ENCODE measurements at places on chromosomes 3 and 15.

DNA sequence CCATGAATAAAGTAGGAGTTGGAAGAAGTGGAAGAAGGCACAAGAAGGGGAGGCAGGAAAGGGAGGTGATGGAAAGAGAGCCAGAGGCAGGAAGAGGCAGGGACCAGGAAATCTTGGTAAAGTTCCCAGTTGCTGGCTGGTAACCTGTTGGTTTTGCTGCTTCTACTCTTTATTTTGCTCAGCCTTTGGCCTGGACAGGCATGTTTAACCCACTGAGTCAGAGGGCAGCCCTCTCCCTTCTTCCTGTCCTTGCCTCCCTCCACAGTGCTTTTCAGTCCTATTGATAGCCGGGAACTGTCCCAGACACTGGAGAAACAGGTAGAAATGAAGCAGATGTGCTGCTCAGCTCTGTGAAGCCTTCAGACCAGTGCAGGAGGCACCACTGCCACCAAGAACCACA, 43.4 kb upstream of the APEH start:
- no peak for DNase-seq

- no peak for DNase-seq
These were observed 199.6 kb upstream of the SEMA6D start for GRCh38 chr15:47517737-47518136.

DNA sequence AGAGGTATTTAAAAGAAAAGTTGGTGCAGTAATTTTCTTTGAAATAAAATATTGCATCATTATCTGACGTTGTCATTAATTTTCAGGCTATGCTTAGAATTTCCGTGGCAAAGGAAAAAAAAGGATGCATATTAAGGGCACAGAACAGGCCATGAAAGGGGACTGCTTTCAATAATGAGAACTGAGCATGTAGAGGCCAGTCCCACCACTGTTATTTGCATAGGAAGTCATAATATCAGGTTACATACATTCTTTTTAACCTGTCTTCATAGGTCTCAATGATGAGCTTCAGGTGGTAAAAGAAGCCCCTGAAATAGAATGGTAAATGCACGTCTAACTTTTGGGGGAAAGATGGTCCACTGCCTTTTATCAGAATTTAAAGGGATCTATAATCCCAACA, 272.1 kb upstream of the ALCAM start:
- no peak for DNase-seq

DNA sequence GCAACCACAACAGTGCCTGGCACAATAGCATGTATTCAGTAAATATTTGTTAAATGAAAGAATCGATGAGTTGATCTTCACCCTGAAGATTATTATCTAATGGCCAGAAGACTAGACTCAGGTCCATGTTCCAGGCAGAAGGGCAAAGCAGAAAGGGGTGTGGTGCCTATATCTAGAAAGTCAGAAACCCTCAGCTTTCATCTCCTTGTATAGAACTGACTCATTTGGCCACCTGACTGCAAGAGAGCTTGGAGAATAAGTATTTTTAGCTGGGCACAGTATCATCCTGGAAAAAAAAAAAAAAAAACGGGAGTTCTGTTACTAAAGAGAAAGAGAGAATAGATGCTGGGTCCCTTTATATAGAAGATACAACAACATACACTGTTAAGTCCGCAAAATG, 69.7 kb upstream of the SPRED1 start:
- no peak for DNase-seq

- DNase-seq: no peak
These were observed 17.1 kb upstream of the HEG1 start for GRCh38 chr3:125072749-125073389.

- no peak for DNase-seq
These were observed 11.5 kb upstream of the MLF1 start for GRCh38 chr3:158559504-158559903.

GRCh38 chr3:122103821-122104514, 48.8 kb downstream of the CD86 start:
- peak; percentile 52 for DNase-seq

DNA sequence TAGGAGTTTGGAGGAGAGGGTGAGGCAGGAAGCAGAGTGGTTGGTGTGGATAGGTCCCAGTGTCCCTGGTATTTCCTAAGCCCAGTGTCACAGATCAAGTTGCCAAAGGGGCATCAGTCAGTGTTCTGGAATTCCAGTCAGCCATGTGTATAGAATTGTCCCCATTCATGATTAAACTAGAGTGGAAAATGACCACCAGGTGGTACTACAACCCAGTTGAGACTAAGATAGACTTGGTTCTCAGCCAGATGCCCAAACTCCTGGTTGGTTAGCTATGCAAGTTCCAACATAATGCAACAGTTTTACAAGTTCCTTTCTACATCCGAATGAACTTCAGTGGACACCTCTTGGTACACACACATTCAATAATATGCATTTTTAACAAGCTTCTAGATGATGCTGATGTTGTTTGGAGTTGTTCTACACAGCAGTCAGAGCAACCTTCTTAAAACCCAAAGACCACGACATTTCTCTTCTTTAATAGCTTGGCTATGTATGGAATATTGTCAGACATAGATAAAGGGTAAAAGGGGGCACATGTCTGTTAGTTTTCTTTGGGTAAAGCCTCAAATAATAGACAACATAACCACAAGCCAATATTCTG, 8.4 kb upstream of the ATR start:
- DNase-seq: peak; percentile 22

DNA sequence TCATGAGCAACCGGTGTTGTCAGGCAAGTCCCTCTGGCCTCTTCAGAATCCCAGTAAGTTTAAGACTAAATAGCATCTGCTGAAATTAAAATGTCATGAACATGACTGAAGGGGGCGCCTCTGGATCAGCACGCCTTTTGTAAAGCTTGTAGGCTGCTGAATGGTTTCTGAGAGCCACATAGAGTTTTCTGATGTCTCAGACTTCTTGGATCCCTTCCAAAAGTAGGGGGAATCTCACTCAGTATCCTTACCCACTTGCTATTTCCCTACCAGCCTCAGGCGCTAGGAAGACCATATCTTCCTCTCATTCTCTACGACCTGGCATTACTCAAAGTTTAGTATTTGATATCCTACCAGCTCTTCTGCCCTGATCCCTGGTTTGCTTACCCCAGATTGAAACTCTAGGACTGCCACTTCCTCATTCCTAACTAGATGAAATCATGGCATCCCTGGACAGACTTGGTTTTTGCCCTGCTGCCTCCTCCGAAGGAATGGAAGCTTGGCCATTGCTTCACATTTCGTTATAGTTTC, 62.7 kb upstream of the CD47 start:
- DNase-seq: peak; percentile 39

GRCh38 chr15:89085289-89085926, 2.8 kb upstream of the ABHD2 start:
- no peak for DNase-seq

DNA sequence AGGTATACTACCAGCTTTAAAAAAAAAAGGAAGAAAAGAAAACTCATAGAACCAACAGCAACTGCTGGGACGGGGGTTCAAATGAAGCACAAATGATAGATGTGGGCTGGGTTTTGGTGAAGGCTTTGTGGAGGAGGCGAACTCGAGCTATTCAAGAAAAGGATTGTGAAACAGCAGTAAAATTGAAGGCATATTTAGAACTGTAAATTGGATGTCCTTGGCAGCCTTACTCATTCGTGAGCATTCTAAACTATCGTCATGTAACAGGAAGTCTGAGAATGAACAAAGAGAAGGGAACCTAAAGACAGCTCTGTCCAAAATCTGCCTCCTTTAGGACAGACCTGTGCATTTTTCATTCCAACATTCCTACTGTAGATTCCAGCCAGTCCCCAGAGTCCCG, 97.8 kb downstream of the LARS2 start:
- no peak for DNase-seq

DNA sequence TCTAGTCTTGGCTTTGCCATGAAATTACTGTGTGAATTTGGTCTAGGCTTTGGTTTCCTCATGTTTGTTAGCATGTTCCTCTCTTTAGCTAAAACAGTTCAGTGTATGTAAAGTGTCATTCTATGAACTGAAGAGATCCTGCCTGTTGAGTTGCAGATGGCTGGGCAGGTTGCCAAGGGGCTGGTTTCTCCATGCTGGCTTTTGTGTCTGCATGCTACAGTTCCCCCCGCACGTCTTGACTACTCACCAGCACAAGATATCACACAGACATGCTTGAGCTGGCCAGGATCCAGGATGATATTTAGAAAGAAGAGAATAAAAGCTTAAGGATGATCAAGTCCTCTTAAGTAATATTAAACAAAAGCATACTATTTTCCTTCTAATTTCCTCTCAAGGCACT, 90.2 kb downstream of the CERS3 start:
- DNase-seq: peak; percentile 16

DNA sequence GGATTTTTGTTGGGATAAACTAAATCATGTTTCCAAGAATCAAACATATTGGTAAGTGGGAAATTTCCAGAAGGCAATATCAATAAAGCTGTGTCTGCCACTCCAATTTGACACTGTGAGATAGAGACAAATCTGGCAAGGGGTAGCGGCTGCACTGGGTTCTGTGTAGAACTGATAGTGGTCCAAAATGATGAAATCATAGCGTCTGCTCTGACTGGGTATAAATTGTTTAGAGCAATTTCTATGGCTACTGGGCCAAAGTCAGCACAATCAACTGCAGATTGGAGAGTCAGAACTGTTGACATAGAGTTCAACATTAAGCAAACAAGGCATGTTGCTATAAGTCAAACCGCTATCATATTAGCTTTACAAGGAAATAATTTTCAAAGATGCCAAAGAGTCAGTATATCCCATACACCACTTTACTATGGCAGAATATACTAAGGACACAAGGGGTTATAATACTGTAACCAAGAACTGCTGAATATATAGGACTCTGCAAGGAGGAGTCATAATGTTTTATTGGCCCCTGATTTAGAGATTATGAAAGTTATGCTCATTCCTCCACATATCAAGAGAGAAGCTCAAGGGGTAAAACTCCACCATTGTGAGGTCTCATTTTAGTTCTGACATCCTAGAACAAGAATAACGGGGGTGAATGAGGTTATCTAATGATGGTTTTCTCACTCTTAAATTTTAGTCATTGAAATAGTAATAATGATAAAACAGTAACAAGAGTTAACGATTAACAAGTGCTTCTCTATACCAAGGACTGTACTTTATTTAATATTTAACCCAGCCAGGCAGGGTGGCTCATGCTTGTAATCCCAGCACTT, 309.7 kb upstream of the GADL1 start:
- no peak for DNase-seq

- no peak for DNase-seq
These were observed 76.4 kb downstream of the CHRNA7 start for GRCh38 chr15:32106401-32107381.

DNA sequence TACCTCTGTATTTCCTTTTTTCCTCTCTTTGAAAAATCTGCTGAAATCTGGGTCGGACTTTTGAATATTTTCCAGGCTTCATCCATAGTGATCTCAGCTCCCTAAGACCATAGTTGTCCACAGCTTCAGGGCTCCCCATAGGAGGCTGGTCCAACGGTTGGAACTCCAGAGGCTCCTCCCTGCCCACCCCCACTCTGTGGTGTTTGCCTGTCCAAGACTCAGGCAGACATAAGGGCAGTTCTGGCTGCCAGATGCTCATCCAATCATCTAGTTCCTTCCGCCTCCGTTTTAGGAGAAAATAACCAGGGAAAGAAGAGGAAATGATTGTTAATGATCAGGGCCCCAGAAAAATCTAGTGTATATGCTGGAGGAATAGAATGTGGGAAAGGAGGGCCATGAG, 27.9 kb upstream of the PRTG start:
- no peak for DNase-seq

DNA sequence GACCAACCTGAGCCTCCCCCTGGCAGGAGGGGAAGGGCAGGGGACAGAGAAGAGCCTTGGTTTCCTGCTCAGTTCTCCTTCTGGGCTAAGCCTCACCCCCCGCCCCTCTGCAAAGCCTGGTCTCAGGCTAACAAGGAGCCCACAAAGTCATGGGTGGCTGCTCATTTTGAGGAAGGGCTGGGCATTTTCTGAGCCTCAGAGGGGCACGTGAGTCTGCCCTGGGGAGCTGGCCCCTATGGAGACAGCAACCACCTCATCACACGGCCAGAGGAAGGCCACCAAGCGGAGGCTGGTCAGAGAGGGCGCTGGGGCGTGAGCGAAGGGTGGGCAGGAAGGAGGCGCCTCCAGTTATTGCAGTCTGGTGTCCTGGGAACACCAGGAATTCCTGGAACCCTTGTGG, 18.7 kb downstream of the ABTB1 start:
- DNase-seq: no peak

DNA sequence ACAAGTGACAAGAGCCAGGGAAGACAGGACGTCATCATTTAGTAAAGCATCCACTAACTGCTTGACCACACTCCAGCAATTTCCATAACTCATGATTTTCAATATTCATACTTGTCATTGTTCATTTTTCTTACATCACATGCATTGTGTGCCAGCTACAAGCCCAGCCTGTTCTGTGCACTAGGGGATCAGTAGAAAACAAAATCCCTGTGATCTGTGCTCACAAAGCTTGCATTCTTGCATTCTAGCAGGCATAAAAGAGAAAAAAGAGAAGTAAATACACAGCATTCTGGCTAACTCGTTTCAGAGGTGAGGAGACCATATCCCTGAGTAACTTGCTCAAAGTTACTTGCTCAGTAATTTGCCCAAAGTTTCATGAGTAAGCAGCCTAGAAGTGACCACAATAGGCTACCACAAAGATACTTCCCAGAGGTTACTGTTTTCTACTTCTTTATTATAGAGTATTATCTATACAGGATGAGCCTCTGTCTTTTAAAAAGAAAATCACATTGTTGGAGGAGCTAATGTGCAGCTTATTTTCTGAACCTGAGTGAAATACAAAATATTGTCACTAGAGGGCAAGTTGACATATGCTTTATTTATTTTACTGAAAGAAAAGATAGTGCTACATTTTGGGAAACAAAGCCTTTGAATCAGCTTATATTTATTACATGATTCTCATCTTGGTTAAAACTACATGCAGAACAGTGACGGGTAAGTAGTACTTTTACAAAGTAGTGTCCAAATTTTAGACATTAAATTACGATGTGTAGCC, 701.4 kb upstream of the LMCD1 start:
- no peak for DNase-seq

DNA sequence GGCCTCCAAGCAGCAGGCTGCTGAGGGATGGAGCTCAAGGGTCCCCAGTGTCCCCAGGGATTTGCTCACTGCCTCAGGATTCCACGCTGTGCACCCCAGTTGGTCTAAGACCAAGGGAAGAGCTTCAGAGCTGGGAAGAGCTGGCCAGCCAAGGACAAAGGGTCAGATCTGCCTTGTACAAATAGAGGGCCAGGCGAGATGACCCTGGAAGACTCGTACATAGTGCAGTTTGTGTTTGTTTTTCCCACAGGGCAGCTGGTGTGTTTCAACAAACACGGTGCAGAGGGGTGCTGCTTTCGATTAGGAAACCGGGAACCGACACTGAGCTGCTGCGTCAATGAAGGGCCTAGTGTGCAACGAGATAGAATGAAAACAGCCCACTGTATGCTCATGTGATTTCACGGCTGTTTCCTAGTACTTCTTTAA, 56.1 kb upstream of the TRPM1 start:
- DNase-seq: no peak
